K562 (cell line): ENCODE measurements at places on chromosomes 1 and 21. TPM values are rescaled to one million over a fixed set of nuclear protein-coding genes. Genes with fewer than 3 reads are reported as not detected.

- H3K36me3 ChIP-seq, result no peaks in the 10 kb centered on the region
- no peak overlapping the region for H3K27ac ChIP-seq
- no peaks in the 10 kb centered on the region for H3K27me3 ChIP-seq
These were observed 136.4 kb downstream of the AKT3 start for GRCh38 chr1:243713470-243714186.

DNA sequence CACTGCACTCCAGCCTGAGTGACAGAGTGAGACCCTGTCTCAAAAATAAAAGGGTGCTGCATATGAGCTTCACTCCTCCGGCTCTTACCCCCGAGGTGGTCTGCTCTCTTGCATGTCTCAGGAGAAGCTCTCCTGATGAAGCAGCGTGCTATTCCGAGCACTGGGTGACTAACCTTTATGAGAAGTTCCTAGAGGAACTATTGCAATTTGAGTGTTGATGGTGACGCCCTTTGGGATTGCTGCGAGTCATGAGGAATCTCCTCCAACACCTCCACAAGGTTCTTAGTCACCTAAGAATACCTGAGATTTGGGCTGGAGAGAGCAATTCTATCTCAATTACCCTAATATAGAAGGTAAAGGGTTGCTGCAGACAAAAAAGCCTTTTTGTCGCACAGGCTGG is 40.8 kb upstream of the TINAGL1 start:
- H3K36me3 ChIP-seq, result no peaks in the 10 kb centered on the region
- no peak overlapping the region for H3K4me3 ChIP-seq
- H3K27me3 ChIP-seq, result peaks cover 43% of the 10 kb centered on the region
- no peak overlapping the region for H3K27ac ChIP-seq
- H3K4me1 ChIP-seq, result no peaks in the 10 kb centered on the region

DNA sequence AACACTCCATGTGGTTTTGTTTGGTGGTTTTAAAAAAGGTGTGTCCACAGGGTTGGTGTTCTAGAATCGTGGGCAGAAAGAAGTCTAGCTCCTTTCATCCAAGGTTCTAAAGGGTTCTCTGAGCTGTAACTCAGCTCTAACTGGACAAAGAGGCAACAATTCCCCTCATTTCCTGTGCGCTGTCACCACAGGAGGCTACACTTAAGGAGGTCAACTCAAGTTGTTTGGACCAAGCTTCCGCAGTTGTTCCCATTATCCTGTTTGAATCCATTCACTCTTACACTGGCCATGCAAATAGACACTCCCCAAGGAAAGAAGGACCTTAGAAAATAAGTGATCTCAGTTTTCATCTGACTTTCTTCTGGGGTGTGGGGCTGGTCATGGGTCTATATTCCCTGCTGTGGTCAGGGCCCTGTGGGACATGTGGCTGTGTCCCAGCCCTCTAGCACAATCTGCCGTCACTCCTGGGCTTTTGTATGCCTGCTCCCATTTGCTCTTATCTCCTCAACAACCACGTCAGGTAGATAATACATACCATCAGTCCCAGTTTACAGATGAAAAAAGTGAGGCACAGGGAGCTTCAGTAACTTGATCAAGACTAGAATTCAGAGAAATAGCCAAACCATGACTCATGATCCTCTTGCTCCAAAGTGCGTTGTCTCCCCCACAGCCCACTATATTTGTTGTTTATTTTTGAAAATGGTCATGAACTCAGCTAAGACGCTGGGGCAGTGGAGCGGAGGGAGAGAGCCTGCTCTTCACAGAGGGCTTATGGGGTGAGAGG is 103.6 kb downstream of the RHOU start:
- no peak overlapping the region for H3K27ac ChIP-seq
- H3K4me1 ChIP-seq, result no peaks in the 10 kb centered on the region; the same call in 1 of the 2 replicates
- H3K27me3 ChIP-seq, result peaks cover 6% of the 10 kb centered on the region
- no peak overlapping the region for H3K4me3 ChIP-seq
- H3K36me3 ChIP-seq, result no peaks in the 10 kb centered on the region; the same call in 2 of the 3 replicates
- no peak for DNase-seq

DNA sequence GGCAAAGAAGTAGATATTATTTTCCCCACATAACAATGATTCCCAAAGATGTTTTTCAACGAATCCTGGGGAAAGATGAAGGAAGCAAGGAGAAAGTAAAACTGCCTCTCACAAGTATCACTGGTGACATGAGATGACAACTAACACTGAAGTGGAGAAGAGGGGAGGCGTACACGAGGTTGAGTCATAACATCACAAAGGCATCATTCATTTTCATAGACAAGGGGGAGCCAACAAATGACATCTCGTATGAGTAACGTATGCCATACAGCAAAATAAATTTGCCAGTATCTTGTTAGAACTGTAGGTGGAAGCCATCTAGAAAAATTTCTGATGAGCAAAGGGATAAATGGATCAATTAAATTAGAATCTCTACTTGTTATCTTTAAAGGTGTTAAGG is 56.6 kb downstream of the ATP1B1 start:
- H3K27ac ChIP-seq, result no peak overlapping the region
- no peak overlapping the region for H3K4me3 ChIP-seq
- no peaks in the 10 kb centered on the region for H3K36me3 ChIP-seq
- no peak for DNase-seq
- H3K27me3 ChIP-seq, result no peaks in the 10 kb centered on the region
- no peaks in the 10 kb centered on the region for H3K4me1 ChIP-seq

Gene FBXO44
- total RNA-seq, result 15.7 and 16.4 TPM in 2 replicates

Gene GALNT2
- total RNA-seq, result 98.2 and 106 TPM in 2 replicates

Gene S100A14
- total RNA-seq, result 0.24 and 0.25 TPM in 2 replicates

DNA sequence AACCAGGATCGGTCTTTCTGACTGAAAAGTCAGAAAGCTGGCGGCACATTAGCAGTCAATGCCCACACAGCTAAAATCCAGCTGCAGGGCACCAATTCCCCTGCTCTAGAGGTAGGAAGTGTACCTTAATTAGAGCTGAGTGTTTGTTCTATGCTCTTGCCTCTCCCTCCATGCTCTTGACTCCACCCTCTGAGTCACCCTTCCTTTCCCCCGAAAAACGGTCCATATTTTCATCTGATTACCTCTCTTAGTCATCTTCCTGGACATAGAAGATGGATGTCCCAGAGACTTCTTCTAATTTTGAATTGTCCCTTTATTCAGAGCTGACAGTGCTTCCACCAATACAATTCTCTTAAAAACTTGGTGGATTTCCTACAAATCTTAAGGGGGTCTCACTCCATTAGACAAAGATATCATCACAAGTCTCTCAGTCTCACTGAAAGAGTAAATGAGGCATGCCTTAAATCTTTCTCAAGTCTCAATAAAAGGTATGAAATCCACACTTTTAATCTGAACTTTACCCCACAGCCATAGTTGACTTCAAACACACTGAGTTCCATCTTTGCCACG is 44.1 kb upstream of the SLC19A1 start:
- H3K4me3 ChIP-seq, result no peak overlapping the region
- no peaks in the 10 kb centered on the region for H3K36me3 ChIP-seq
- no peak overlapping the region for H3K27ac ChIP-seq
- H3K27me3 ChIP-seq, result peaks cover under 1% of the 10 kb centered on the region; the same call in 1 of the 3 replicates

Gene ZFP69B
- 8.2 and 9.5 TPM in 2 replicates for total RNA-seq

DNA sequence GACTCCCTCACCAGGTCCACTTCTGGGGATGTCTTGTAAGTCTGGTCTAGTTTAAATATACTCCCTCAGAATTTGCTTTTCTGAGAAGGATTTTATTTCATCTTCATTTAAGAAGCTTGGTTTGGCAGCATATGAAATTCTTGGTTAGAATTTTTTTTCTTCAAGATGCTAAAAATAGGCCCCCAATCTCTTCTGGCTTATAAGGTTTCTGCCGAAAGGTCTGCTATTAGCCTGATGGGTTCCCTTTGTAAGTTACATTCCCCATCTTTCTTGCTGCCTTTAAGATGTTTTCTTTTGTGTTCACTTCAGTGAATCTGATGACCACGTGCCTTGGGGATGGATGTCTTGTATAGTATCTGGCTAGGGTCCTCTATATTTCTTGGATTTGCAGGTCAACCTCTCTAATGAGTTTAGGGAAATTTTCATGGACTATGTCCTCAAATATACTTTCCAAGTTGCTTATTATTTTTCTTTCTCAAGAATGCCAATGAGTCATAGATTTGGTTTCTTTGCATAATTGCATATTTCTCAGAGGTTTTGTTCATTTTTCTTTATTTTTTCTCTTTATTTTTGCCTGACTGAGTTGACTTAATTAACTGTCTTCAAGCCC is 19.4 kb downstream of the TCP10L start:
- DNase-seq, result no peak
- no peaks in the 10 kb centered on the region for H3K36me3 ChIP-seq
- H3K27ac ChIP-seq, result no peak overlapping the region
- H3K27me3 ChIP-seq, result no peaks in the 10 kb centered on the region

DNA sequence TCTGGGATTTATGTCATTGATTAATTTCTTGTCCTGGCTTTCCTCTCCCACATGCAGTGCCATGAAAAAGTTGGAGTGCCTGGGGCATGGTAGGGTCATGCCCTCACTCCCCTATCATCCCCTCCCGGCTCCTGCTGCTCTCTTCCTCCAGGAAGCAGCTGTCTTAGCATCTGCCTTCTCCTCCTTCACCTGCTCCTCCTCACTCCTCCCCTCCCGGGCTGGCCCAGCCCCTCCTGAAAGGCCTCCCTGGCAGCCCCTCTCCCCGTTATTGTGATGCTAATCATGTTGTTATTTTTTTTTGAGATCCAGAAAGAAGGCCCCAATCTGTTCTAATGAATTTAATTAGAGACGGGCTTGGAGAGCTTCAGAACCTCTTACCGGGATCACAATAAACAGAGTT is 36.3 kb upstream of the NFASC start:
- no peaks in the 10 kb centered on the region for H3K4me1 ChIP-seq
- H3K36me3 ChIP-seq, result no peaks in the 10 kb centered on the region
- no peak for DNase-seq

Gene SPATA46
- total RNA-seq, result not detected in 2 replicates

GRCh38 chr21:44875316-44875700 is 1.8 kb upstream of the PTTG1IP start:
- peak; percentile 51 for DNase-seq
- H3K4me1 ChIP-seq, result peaks cover 48% of the 10 kb centered on the region
- no peaks in the 10 kb centered on the region for H3K27me3 ChIP-seq
- H3K36me3 ChIP-seq, result no peaks in the 10 kb centered on the region
- no peak overlapping the region for H3K4me3 ChIP-seq

Gene NBPF4
- 5.3 and 6.6 TPM in 2 replicates for total RNA-seq

- H3K27me3 ChIP-seq, result no peaks in the 10 kb centered on the region
- H3K4me1 ChIP-seq, result peaks cover 55% of the 10 kb centered on the region
- peaks cover 3% of the 10 kb centered on the region; the same call in 1 of the 3 replicates for H3K36me3 ChIP-seq
- peak; percentile 97 for DNase-seq
These were observed 35.6 kb upstream of the WASF2 start for GRCh38 chr1:27525296-27526272.

DNA sequence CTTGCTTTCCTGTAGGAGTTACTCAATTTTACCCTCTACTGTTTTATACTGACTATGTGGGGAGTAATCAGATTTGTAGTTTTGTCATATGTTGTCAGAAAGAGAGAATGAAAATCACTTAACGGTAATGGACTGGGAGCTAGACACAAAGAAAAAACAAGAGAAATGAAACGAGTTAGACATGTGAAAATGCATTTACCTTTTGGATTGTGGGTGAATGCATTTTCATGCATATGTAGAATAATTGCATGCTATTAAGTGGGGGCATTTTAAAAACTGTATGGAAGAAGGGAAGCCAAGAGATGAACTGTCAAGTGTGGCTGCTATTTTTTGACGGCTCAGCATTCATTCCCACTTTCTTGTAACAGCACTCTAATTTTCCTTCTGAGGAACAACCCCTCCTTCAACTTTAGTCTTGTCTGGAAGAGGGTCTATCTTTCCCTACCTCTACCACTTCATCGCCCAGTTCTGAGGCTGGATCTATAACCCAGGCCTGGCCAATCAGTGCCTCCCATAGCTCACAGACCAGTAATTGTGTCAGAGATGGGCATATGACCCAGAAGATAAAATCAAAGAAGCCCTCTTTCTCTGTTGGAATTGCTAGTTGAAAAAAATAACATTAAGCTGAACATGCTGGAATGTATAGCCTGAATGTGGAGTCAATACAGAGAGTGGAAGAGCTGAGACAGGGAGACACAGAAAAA is 5.2 kb upstream of the ZNF697 start:
- no peak overlapping the region for H3K27ac ChIP-seq
- no peak for DNase-seq
- H3K4me3 ChIP-seq, result no peak overlapping the region
- H3K27me3 ChIP-seq, result peaks cover 32% of the 10 kb centered on the region; the same call in 2 of the 3 replicates
- H3K36me3 ChIP-seq, result no peaks in the 10 kb centered on the region

Gene KLHDC9
- total RNA-seq, result not detected in 2 replicates

GRCh38 chr1:25922971-25923552 is 16.8 kb upstream of the STMN1 start:
- no peak for DNase-seq
- H3K27me3 ChIP-seq, result no peaks in the 10 kb centered on the region
- no peak overlapping the region for H3K4me3 ChIP-seq
- peaks cover 42% of the 10 kb centered on the region for H3K4me1 ChIP-seq

- H3K4me3 ChIP-seq, result no peak overlapping the region
- H3K27me3 ChIP-seq, result peaks cover 13% of the 10 kb centered on the region; the same call in 2 of the 3 replicates
- no peak overlapping the region for H3K27ac ChIP-seq
- peaks cover 6% of the 10 kb centered on the region for H3K4me1 ChIP-seq
- no peak for DNase-seq
These were observed 10.4 kb upstream of the RHBG start for GRCh38 chr1:156358641-156359040.

Gene TMEM51
- total RNA-seq, result 0.80 and 1.0 TPM in 2 replicates
